ENCODE measurements at places on chromosomes 7 and 10.

DNA sequence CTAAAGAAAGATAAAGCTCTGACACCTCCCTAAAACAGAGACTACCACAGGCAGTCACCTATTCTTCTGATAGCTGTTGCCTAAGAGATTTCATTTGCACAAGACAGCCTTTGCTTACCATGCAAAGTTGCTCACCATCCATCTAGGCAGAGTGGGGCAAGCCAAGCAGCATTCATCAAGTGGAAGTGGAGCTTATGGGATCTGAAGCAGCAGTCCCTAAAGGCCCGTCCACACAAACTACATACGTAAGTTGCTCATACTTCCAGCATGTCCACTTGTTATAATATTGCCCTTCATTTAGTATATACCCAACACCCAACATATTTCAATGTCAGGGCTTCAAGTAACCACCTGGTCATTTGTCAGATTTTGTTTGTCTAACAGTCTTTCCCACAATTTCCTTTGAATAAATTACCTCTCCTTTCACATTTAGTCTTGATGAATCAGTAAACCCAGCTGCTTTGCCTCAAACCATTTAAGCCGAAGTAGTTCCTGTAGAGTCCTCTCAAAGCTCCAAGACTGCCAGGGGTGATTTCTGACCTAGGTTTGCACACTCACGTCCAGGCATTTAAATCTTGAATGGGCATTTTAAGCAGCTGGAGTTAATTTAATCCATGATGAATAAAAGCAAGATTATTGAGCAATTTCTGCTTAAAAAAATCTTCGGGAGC, 67.9 kb downstream of the ATAD1 start:
- no peak for DNase-seq

DNA sequence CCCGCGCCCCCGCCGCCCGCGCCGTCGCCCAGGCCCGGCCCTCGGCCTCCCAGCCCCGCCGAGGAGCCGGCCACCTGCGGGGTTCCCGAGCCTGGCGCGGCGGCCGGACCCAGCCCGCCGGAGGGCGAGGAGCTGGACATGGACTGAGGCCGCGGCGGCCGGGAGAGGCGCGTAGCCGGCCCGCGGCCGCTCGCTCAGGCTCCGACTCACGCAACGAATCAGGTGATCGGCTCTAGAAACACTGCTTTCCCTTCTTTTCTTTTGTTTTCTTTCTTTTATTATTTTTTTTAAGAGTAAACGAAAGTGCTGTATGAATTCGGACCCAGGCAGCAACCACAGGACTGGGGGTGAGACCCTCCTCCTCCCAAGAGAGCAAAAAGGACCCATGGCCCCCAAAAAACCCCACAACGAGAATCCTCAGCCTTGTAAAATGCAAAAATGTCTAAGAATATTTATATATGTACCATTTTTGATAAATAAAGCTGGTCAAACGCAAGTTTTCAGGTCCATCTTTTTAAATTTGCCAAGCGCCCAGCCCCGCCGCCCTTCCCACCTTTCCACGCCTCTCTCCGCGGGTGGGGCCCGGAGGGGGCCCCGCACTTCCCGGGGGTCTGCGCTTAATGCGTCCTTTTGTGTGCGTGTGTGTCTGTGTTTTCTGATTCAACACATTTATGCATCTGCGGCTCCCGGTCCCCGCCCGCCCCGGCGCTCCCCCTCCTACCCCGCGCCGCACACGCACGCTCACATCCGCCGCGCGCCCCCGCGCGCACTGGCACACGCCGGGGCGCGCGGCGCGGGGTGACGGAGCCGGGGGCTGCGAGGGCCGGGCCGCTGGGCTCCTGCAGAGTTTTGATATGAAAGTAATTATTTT, 4.4 kb downstream of the UNCX start:
- DNase-seq, result no peak

GRCh38 chr10:29751240-29751639, 116.5 kb upstream of the SVIL start:
- DNase-seq, result no peak

DNA sequence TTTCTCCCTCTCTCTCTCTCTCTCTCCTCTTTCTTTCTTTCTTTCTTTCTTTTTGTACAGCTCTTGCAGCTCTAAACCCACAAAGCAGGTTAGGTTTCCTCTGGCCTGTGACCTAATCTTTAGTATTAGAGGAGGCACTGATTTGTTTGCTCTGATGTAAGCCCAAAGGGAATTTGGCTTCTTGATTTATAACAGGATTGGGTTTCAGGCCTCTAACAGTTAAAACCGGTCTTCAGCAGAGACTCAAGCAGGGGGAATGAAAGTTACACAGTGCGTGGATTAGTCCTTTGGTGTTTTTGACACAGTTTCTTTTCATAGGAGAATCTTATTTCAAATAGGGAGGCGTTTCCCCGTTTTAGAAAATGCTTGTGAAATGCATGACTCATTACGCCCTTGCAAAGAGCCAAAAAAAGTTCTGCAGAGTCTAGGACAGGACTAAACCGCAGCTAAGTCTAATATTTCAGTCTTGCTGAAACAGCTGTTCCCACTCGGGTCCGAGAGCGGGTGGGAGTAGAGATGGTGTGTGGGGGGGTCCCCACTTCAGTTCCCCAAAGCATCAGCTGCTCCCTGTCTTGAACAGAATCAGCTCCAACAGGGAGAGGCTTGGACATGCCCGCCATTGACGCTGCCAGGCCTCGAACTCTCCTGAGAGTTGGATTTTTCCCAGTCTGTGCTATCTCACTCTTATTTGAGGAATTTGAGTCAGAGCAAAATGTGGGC, 296.5 kb upstream of the PITRM1 start:
- no peak for DNase-seq

- no peak for DNase-seq
Observed at GRCh38 chr7:9945857-9946256, 1027.8 kb upstream of the PHF14 start.

- peak; percentile 55 for DNase-seq
Observed at GRCh38 chr7:158809596-158809995, 19.7 kb downstream of the ESYT2 start.

- DNase-seq, result no peak
Observed at GRCh38 chr10:35854661-35855060, 212.6 kb upstream of the FZD8 start.

GRCh38 chr7:104371216-104371979, 43.0 kb downstream of the LHFPL3 start:
- DNase-seq, result no peak

DNA sequence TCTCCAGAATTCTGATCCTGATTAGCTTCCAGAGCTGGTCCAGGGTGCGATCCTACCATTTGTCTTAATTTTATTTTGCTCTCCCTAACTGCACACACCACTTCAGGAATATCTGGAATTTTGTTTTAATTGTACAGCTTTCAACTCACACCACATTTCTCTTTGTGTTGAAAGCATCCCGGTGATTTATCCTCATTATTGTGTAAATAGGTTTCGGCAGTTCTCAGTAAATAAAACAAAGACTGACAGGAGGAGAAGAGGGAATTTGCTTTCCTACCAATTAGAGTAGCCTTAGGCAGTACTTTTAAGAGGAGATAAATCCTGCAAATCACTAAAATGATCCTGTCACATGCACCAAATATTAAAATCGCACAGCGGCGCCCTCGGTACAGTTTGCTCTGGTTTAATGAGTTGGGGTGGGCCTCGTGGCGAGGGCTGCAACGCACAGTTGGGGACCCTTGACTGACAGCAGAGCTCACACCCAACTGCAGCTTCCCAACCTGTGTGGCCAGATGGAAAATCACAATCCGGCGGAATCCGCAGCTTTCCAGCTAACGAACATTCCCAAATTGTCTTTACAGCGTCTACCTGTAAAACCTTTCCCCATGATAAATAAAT, 62.6 kb downstream of the EBF3 start:
- DNase-seq, result no peak

GRCh38 chr7:38424750-38425463, 151.5 kb upstream of the TARP start:
- no peak for DNase-seq

DNA sequence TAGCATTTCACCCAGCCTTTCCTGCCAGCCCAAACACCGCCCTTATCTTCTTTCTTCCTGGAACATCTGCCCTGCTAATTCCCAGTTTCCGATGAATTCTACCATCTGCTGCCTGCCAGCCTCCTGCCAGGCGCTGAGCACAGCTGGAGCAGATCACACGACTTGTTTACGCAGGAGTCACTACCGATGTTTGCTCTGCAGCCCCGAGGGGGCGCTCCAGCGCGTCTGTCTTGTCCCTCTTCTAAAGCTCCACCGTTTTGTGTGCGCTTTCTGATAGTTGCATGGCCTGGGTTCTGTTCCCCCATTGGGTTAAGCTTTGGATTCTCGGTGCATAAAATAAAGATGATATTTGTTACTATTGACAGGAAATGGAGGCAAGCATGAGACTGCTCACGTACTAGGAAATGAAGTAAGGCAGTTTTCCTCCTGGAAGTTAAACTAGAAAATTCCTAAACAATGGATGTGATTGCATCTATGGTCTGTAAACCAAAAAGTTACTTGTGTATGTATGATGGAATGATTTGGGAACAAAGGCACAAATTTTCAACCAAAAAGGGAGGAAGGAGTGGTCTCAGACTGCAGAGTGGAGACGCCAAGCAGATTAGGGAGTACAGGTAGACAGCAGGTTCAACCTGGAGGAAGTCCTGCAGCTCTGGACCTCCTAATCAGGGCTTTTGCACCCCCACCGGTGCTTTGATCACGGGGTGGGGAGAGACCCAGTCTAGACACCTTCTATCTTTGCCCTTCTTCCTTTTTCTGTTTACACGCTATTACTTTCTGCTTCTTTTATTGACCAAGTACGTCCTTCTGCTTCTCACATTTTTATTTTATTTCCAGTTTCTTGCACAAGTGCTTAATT, 2.2 kb upstream of the RBM17 start:
- DNase-seq, result peak; percentile 72

DNA sequence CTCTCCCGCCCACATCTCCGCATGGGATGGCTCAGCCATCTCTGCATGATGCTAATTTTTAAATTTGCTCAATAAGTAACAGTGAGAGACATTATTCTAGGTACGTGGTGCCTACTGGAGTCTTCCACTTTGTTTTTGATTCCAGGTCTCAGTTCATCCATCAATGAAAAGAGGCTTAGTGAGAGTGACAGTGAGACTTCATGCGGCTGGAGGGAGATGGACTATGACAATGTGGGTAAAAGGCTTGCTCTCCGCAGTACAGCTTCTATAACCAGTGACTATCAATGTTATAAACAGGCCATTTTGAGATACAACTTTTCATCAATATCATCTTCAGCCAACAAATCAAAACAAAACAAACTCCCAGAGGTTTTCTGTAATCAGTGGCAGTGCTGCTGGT, 563.4 kb upstream of the MKI67 start:
- no peak for DNase-seq

- DNase-seq, result no peak
Observed at GRCh38 chr10:106278383-106278782, 886.1 kb downstream of the SORCS1 start.

- DNase-seq, result no peak
Observed at GRCh38 chr7:20385126-20385525, 54.4 kb downstream of the ITGB8 start.

DNA sequence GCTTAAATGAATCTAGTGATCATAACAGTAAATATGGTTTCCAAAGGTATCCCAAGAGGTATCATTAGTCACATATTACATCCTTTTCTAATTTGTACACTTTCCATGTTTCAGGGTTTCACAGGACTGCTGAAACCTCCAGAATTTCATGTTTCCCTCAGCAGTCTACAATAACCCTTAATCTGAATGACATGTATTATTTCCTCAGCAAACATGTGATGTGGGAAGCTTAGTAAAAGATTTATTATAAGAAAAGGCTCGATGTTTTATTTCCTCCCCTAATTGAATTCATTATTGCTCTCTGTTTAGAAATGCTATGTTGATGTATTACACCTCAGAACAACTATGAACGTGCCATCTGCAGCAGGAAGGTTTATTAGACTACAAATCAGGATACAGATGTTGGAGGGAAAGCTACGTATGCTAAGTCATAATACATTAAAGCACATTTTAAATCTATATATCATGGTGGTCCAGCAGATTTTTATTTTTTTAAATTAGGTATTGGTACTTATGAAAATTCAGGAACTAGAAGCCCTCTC, 52.5 kb upstream of the SKAP2 start:
- no peak for DNase-seq
